ENCODE measurements at places on chromosomes 13 and 19.

- no peak for DNase-seq
Observed at GRCh38 chr13:40207001-40207478, 459.4 kb downstream of the FOXO1 start.

- no peak for DNase-seq
Observed at GRCh38 chr13:102176846-102177245, 225.0 kb downstream of the FGF14 start.

DNA sequence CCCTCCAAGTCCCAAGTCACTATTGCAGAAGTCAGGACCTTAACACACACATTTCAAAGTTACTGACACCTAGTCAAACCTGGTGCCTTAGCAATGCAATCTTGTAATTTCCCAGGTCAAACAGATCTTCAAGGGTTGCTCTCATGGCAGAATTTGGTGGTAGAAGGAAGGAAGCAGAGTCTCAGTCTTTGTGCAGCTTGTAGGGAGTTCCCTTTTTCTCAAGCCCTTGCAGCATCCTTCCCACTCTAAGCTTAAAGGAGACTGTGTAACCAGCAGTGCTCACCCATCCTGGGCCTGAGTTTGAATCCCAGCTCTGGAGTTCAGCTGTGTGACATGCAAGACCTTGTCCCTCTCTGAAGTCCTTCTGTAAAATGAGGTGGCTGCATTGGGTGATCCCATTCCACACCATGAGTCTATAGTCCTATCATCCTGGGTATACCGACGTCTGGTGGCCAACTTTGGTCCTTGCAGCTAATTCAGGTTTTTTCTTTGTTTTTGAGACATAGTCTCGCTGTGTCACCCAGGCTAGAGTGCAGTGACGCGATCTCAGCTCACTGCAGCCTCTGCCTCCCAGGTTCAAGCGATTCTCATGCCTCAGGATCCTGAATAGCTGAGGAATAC is 9.8 kb downstream of the SIGLEC10 start:
- DNase-seq, result peak; percentile 23

DNA sequence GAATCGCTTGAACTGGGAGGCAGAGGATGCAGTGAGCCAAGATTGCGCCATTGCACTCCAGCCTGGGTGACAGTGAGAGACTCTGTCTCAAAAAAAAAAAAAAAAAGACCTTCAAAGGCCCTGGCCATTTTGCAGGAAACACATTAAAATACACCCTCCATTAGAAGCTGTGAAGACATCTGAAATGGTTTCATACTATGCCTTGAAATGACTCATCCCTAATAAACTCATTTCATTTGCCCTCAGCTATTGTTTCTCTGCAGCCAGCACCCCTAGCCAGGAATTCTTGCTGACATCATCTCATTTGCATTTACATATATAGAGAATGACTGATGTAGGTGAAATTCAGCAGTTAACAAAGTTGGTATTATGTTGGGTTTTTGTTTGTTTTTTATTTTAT is 8.7 kb downstream of the EML2 start:
- peak; percentile 94 for DNase-seq

DNA sequence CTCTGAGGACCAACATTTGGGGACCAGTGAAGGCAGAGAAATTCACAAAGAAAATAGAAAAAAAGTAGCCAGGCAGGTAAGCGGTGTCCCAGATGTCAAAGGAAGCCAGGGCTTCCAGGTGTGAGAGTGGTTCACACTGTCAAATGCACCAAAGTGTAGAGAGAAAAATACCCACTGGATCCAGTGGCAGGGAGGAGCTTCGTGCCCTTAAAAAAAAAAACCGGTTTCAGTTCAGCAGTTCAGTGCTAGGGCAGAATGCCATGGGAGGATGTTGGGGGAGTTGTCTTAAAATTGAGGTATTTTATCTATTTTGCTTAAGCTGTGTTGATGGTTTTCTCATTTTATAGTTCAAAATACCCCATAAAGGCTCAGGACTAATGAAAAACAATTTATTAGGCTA is 47.8 kb upstream of the C1QTNF9 start:
- DNase-seq, result no peak

GRCh38 chr19:3721131-3721886 is 13.1 kb downstream of the TJP3 start:
- DNase-seq, result peak; percentile 89

DNA sequence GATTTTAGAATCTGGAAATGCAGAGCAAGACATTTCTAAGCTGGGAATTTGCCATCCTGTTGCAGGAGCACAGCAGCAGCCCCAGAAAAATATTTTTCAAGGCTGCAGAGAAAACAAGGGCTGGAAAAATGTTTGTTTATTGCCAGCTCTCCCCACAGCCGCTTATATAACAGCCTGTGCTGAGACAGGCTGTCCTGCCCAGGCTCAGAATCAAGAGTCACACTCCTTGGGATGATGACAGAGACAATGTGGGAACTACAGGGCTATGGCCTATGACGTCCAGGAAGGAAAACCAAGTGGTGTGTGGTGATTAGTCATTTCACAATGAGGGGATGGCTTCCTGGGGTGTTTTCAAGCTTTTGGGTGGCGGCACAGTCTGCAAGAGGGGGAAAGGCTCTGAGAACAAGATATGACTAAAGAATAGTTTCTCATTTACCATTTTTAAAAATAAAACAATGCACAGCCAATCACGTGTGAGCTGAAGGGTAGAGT is 136.3 kb upstream of the SERP2 start:
- no peak for DNase-seq

- no peak for DNase-seq
Observed at GRCh38 chr13:29583073-29583785, 12.3 kb downstream of the SLC7A1 start.

DNA sequence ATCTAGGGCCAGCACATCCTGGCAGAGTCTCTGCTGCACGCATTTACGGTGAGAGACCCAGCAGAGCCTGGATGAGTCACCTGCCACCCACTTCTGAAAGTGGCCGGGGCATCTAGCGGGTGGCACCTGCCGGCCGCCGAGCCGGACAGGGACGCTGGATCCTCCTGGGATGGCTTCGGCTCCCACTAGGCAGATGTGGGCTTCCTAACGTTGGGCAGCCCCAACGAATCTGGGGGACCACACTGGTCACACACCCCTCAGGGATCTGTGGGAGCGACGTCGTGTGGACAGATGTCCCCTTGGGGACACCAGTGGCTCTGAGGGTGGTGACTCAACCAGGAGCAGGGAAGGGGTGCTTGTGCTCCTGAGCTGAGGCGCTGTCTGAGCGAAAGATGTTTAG is 32.2 kb downstream of the TMEM255B start:
- no peak for DNase-seq

DNA sequence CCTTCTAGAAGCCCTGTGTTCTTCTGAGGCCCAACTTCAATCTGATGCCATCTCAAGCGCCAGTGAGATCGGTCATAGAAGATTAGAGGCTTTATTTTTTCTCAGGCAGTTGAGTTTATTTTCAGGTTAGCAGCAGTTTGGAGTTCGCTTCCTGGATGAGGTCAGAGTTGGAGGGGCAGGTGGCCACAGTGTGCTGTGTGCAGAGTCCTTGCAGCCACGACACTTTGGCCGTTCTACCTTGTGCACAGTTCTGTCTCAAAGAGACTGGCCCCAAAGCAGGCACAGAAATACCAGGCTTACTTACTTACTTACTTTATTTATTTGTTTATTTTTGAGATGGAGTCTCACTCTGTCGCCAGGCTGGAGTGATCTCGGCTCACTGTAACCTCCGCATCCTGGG is 15.9 kb upstream of the ELAVL1 start:
- no peak for DNase-seq

GRCh38 chr13:66446413-66446812 is 783.7 kb downstream of the PCDH9 start:
- no peak for DNase-seq

DNA sequence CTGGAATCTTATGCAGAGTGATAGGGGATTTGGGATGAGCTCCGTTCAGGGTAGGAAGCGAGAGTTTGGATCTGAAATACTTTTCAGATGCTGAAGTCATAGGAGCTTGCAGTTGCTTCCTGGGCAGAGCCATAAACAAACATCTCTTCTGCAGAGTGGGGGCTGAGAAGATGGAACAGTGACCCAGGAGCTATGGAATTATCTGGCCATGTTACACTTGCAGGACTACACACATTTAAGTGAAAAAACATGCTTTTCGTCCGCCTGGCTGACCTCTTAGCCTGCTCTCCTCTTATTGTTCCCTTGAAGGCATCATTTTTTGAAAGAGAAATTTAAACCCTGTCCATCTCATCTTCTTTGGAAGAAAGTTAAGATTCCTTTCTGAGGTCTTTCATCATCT is 40.7 kb downstream of the PSG11 start:
- DNase-seq, result no peak

GRCh38 chr13:29143847-29144246 is 323.7 kb downstream of the MTUS2 start:
- DNase-seq, result no peak

- DNase-seq, result peak; percentile 22
Observed at GRCh38 chr19:31054430-31054829, 294.8 kb downstream of the TSHZ3 start.

GRCh38 chr19:58572818-58573657 is at the start of gene MZF1:
Gene MZF1, minus strand, starts transcription at chr19:58573335. Its CDS starts 1,946 bp downstream, at chr19:58571389.
- DNase-seq, result peak; percentile 99

- peak; percentile 51 for DNase-seq
Observed at GRCh38 chr13:32019612-32020233, 11.9 kb upstream of the FRY start.

DNA sequence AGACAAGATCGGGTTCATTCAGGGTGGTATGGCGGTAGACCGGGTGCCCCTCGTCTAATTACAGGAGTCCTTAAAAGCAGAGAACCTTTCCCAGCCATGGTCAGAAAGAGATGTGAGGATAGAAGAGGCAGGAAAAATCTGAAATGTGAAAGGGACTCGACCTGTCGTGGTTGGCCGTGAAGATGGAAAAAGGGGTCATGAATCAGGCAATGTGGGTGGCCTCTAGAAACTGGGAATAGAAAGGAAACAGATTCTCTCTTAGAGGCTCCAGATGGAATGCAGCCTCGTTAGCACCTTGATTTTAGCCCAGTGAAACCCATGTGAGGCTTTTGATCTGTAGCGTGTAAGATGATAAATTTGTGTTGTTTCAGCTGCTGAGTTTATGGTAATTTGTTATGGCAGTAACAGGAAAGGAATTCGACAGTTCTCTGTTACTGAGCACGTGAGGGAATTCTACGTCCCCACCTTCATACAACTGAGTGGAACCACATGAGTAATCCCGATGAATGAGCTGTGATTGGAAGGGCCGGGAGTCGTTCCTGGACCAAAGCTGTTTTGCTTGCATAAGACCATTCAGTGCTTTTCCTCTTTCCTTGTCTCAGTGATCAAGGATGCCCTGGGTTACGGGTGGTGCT is 11.0 kb upstream of the CA11 start:
- DNase-seq, result no peak

DNA sequence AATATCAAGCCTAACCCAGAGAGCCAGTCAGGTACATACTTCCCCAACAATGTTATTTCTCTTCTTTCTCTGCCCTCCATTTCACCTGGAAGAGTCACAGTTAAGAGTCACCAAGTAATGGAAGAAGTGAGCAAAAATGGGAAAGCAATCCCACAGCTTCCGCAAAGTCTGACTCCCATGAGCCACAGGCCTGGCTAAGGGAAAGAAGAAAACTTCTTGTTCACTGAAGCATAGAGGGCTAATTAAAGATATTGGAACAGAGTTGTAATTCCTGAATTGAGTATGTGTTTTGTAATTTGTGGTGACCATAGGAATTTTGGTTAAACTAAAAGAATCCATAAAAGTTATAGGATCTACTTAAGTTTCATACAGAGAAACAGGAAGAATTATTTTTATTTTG is 830.9 kb upstream of the PCDH20 start:
- no peak for DNase-seq

DNA sequence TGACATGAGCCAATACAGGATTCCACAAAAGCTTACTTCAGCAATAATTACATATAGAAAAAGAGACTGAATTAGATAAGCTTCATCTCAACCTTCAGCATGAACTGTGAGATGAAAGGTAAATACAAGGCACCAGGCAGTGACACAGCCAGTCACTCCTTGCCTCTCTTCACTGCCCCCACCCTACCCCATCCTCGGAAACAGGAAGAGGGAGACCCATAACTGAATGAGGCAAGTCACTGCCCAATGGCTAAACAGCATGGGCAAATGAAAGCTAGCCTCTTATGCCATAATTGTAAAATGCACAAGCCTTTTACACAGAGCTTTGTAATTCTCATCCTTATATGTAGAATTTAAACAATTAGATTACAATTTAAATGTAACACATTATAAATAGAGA is 1.7 kb downstream of the ZNF160 start:
- no peak for DNase-seq

DNA sequence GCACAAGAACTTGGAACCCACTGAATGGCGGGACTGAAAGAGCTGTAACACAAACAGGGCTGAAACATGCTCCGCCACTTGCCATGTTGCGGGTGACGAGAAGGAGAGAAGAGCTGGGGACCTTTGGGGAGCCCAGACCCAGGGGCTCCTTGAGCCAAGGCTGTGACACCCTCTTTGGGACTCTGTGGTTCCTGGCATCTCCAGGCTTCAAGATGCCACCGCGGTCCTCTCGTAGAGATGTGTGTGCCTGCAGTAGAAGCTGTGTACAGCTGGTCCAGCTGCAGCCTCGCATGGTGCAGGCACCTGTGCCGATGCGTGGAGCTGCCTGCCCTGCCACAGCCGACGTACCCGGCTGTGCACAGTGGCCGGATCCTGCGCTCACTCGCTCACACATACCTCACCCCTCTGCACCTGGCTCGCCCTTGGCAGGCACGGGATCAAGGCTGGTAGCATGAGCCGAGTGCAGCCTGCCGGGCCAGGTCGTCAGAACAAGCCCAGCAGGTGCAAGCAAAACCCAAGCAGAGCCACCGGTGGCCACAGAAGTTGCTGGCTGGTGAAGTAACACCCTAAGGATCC is 1385.8 kb downstream of the PCDH9 start:
- no peak for DNase-seq

DNA sequence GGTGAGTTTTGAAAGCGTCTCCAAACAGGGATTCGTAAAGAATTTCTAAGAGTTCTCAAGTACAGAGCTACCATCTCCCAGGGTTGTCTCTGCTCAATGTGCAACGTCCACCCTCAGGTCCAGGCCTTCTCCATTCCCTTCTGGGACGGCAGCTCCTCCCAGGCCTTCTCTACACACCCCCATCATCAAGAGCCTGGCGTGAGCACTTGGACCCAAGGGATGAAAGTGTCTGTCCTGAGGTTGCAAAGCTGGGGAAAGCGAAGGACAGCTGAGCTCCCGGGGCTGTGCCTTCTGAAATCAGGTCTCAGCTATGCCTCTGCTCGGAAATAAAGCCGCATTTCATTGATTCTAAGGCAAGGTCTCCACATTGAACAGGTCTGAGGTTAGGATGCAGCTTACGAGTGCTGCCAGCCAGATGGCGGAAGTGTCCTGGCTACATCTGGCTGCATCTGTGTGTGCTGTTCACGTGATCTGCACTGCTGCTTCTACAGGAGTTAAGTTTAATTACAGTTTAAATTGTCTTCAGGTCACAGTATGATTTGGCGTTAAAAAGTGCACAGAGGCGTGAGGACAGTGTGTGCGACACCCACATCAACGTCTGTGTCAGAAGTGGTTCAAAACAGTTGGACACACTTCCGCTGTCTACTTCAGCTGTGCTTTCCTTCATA is 27.0 kb upstream of the MIER2 start:
- DNase-seq, result no peak

GRCh38 chr13:36431204-36432105 is 840 bp upstream of the CCNA1 start:
- DNase-seq, result no peak
